ENCODE measurements at places on chromosomes 5 and 9.

- no peak for DNase-seq
Observed at GRCh38 chr9:87300915-87301314, 196.8 kb upstream of the DAPK1 start.

DNA sequence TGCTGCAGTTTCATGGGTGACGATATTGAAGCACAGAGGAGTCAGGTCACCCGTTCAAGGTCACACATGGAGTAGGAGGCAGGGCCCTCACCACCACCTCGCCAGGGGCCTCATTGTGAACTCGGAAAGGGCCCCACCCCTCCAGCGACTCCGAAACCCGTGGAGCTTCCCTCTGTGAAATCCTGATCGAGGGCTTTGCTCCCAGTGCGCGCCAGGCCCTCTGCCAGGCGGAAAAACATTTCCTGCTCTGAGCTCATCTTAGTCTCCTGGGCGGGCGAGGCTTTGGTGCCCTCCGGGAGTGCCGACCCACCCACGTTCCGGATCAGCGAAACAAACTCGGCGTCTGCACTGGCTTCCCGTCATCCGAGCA lies 75.0 kb upstream of the FCN1 start:
- no peak for DNase-seq

GRCh38 chr9:5326893-5327548 lies 12.7 kb downstream of the RLN1 start:
- peak; percentile 25 for DNase-seq

GRCh38 chr5:111530298-111530740 lies 18.0 kb upstream of the STARD4 start:
- peak; percentile 57 for DNase-seq

DNA sequence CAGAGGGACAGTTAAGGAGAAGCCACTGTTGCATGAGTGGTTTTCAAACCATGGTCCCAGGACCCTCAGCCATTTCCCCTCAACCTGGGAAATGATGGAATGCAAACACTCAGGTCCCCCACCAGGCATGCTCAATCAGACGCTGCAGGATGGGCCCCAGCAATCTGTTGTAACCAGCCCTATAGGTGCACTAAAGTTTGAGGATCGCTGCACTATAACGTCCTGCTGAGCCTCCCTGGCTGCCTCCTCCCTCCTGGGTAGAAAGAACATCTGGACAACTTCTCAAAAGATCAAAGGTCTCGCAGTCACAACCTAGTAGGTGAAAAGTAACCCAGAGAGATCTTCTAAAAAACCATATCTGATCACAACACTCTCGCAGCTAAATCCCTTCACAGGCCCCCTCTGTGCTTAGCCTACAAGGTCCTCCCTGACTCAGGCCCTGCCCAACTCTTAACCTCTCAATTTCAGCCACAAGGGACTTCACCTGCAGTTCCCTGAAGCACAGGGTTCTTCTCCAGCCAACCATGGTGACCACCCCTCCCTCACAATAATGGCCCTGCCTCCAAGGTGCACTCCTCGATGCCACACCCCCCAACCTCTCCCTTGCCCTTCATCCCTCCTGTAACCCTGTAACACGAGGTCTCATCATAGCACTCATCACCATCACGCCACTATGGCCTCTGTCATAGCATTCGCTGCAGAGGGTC lies 3.5 kb downstream of the SHB start:
- no peak for DNase-seq

- DNase-seq: no peak
Observed at GRCh38 chr5:108093186-108093585, 288.7 kb downstream of the FBXL17 start.

GRCh38 chr9:106693558-106693957 lies 169.4 kb upstream of the ZNF462 start:
- no peak for DNase-seq

- no peak for DNase-seq
Observed at GRCh38 chr5:99589424-99589823, 660.6 kb upstream of the CHD1 start.

- DNase-seq: no peak
Observed at GRCh38 chr9:79610791-79611614, 39.2 kb downstream of the TLE4 start.

GRCh38 chr5:170247363-170247762 lies 14.6 kb downstream of the C5orf58 start:
- DNase-seq: no peak

DNA sequence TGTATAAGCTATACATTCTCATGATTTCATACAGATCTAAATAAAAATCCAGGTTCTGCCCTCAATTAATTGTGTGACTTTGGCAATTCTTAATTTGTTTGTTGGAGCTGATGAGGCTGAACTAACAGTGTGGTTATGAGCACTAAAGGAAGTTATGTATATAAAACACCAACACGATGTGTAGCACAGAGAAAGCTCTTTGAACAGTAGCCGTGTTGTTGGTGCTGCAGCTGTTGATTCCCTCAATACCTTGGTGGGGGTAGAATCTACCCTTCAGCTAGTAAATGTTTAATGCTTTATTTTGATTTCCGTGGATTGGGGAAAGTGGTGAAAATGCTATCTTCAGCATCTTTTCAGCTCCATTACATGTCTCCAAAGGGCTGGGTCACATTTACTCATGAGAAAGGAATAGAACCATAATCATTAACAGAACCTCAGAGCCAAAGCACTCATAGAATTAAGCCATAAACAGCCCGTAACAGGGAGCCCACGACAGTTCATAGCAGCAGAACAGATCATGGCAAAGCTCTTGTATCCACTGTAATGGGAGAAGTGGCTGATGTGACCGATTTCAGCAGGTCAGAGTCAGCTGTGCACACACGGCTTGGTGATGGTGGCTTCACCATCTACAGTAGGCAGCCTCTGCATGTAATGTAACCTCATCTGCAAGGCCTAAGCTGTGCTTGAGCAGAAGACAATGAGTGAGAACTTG lies 332.7 kb downstream of the DIRAS2 start:
- DNase-seq: no peak

- no peak for DNase-seq
Observed at GRCh38 chr5:81233080-81233634, at the start of gene CKMT2. Gene CKMT2 (plus strand): TSS chr5:81233322. CDS start chr5:81251133, 17,811 bp downstream.

All from stimulated activated CD8-positive, alpha-beta memory T cell treated with anti-CD3 and anti-CD28 coated beads, Interleukin-4, amount 100 ng/mL, for 1 hour (primary cell).